ENCODE measurements at places on chromosomes 2 and 18.

- DNase-seq = peak; percentile 62
Measured at GRCh38 chr2:118386641-118387302, 298.5 kb downstream of the INSIG2 start.

DNA sequence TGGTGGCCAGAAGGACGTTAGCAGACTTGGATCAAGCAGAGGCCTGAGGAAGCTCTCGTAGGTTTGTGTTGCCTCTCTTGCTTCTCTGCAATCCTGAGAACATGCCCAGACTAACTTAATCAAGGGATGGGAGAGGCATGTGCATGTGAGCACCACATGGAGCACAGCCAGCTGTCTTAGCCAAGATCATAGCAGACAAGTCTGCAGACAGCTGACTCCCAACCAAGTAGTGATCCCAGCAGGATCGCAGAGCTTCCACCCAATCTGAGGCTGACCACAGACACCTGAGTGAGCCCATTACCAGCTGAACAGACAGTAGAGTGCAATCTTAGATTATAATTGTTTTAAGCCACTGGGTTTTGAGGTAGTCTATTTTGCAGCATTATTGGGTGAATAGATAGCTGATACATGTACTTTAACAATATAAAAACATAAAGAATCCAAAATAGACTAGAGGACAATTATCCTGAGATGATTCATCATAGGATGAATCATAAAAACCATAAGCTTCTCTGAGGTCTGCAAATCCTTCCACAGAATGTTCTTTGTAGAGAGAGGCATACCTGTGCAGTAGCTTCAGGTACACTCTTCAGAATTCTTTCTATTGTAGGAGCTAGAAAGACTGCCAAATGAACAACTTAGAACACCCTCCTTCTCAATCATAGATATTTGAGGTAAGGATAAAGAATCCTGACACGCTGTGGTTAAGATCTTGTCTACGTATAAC lies 25.2 kb upstream of the FAM110C start:
- no peak for DNase-seq

DNA sequence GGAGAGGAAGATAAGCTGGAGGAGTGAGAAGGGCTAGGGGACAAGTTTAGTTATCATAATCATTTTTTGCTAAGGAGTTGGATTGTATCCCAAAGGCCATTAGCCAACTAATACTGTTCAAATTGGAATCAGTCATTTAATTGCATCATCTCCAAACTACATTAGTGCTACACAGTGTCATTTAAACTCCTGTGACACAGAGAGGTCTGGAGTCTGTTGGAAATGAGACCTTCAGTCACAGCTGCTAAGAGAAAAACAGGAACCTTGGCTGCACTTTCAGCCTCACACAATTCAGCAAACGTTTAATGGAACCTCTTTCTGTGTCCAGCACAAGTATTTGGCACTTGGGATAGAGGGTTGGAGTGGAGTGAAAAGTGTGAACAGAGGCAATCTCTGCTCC lies 175.5 kb upstream of the MGAT5 start:
- DNase-seq = no peak

GRCh38 chr2:109557309-109557708 lies 56.5 kb downstream of the SEPTIN10 start:
- DNase-seq = no peak

DNA sequence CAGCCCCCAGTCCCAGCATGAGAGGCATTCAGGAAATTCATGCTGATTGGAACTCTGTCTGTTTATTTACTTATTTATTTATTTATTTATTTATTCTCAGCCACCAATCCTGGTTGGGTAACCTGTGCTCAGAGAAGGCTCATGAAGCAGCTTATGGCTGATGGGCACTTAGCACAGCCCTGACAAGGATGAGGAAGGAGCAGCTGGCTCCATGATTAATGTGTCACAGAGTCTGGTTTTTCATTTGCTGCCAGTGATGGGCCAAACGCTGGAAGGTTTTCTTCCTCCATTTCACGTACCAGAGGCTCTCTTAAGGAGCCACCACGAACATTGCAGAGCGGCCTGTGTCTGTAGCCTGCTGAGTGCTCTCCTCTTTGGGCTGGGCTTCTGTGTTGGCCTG lies 28.3 kb upstream of the KCNS3 start:
- no peak for DNase-seq

DNA sequence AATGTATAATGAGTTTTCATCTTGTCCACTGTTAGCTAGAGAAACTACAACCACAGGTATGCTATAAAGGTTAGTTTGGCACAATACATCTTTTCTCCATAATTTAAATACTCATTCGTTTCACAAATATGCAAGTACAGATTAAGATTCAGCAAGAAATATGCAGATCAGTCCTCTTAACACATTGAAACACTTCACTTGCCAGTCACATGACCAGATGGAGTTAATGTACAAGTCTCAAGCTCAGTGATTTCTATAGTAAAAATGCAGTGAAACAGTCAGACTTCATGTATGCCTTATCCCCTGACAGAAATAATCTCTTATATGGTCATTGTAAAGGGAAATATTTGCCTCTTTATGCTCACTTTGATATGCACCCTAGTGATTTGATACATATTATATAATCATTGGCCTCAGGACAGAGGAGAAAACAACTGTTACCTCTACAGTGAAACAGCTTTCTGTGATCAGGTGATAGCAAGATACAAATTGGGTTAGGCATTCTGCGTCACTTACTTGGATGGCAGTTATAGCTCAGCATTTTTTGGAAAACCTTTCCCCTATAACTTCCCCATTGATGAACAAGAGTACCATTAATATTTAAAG lies 104.6 kb downstream of the TCF4 start:
- no peak for DNase-seq

GRCh38 chr18:28594034-28594433 lies 417.1 kb upstream of the CDH2 start:
- peak; percentile 34 for DNase-seq

DNA sequence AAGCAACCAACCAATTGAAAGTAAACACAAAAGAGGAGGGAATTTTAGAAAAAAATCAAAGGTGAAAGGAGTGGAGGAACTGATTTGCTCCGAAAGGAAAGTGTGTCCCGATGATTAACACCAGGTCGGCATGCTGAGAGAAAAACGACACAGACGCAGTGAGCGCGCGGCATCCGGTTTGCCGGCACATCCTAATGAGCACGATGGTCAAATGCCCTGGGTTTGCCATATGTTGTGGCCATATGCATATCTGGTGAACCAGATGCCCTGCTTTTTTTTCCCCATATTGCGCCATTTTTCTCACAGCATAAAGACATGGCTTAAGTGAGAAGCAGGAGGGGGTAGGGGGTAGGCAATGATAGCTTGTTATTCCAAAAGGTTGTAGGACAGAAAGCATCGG lies 626.7 kb downstream of the BCL11A start:
- no peak for DNase-seq

DNA sequence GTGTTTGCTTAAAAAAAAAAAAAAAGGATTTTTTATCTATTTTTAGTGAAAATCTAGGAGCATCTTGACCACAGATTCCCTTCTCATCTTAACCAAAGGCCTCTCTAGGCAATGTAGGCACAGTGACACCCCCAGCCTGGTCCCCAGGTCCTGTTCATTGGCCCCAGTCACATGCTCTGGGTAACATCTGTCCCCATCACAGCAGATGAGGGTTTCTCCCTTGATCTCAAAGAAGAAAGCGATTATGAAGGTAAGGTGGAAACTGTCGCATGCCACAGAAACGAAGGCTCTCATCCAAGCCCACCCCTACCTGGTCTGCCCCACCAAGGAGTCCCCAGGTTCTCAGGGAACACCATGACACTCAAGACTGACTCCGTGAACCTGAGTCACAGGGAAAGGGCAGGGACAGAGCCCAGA lies 4.7 kb downstream of the HS6ST1 start:
- no peak for DNase-seq

DNA sequence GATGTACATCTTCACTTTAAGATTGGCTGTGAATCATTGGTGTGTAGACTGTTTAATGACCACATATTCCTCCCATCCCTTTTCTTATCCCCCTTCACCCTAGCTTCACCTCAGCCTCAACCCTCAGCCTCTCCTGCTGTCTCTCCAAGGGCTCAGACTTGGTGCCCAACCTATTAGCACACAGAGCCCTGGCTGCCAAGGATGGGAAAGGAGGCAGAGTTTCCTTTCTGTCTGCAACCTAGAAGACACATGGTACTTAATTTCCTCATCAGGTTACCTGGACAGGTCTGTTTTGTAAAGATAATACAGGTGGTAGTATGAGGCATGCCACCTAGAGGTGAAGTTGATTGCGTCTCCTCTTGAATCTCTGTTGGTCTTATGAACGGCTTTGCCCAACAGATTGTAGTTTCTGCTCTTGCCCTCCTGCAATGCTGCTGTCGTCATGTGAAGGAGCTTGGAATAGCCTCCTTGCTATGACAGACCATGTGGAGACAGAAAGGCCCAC lies 44.5 kb upstream of the RMND5A start:
- no peak for DNase-seq

DNA sequence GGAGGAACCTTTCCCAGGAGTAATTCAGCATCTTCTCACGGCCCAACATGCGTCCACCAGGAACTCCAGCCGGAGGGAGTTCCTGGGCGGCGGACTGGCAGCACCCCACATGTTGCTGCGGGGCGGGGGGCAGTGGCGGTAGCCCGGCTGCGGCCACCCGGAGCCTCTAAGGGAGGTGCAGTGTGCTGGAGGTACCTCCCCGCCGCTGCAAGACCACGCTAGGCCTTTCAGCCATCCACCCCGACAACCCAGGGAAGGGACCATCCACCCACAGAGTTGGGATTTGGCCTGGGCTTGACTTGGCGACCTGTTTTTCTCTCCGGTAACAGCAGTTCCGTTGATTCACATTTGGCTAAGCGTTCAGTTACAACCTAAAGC lies 625 bp downstream of the LYPD6 start:
- no peak for DNase-seq

DNA sequence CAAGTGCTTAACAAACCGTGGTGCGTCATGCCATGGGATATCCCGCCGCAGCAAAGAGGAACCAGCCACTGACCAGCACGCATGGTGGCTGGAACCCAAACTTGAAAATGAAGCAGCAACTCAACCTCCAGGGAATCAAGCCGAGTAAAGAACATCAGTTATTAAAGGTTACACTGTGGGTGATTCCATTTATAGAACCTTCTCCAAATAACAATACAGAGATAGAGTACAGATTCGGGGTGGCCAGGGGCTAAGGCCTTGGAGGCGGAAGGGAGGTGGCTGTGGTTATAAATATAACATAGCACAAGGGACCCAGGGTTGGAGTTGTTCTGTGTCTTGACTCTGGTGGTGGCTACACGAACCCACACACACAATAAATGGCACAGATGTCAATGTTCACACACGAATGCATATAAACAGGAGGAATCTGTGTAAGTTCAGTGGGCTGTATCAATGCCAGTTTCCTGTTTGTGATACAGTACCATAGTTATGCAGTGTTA lies 123.1 kb downstream of the EIPR1 start:
- no peak for DNase-seq

GRCh38 chr2:71857636-71858035 lies 290.0 kb downstream of the CYP26B1 start:
- DNase-seq = no peak

GRCh38 chr2:204796581-204796980 lies 251.3 kb downstream of the PARD3B start:
- no peak for DNase-seq

- DNase-seq = no peak
Measured at GRCh38 chr2:20352230-20352578, 1.6 kb upstream of the PUM2 start.

DNA sequence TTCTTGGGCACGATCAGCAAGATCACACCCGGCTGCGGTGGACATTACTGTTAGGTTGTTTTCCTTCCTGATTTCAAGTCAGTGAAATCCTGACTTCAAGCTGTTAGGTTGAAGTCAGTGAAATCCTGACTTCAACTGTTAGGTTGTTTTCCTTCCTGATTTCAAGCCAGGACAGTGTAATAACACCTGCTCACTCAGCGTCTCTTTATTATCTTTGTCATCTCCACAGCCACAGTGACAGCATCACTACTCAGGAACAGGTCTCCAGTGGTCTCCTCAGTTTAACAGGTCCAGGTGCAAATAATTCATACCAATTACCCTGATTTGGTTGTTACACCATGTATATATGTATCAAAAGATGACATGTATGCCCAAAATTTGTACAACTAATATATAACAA lies 208.1 kb upstream of the REG3G start:
- DNase-seq = no peak

- no peak for DNase-seq
Measured at GRCh38 chr2:558302-558642, 118.9 kb downstream of the TMEM18 start.

GRCh38 chr2:228039752-228040534 lies 141.5 kb downstream of the SPHKAP start:
- DNase-seq = no peak

DNA sequence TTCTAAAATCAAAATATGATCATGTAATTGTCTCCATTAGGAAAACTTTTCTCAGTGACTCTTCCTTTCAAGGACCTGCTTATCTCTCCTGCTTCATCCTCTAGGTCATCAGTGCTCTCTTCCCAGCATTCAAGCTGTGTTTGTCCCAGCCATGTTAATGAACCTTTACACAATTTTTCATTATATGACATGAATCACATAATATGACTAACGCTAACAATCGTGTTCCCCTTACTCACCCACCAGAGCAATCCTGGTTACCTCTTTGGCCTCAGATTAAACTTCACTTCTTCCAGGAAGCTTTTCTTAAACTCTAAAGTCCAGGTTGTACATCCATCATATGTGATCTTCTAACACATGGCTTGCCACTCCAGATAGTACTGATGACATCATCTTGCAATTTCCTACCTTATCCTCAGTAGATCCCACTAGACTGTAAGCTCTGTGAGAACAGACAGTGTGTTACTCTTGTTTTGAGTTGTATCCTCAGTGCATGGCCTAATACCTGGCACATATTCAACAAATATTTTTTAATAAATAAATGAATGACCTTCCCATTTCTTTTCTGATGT lies 882.9 kb upstream of the ZEB2 start:
- no peak for DNase-seq

DNA sequence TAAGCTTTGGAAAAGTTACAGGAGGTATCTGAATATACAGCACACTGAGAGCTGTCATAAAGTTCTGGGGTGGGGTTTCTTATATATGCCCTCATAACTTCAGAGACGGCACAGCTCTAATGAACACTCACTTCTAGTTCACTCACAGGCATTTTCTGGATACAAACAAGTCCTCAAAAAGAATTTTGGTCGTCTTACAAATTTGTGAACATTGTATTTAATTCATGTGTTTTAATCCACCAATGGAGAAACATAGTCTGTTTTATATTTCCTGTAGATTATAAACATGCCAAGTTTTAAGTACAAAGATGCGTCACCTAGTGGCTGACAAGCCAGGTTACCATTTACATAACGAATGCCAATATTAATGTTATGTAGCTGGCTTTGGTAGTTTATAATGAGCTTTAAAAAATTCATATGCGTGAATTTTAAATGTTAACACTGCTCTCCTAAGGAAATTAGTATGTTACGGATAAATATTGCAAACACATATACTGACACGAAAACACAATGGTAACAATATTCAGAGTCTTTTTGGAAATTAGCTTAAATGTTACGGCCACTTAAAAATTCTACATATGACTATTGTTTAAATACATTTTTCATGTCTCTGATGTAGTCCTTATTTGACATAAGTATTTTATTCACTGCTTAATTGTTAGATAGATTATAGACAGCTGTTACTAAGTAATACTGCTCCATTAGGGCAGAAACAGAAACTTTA lies 2.5 kb downstream of the COL3A1 start:
- DNase-seq = peak; percentile 63

Data from stromal cell of bone marrow (primary cell).